Activated CD4-positive, alpha-beta T cell treated with anti-CD3 and anti-CD28 coated beads for 36 hours (primary cell): ENCODE measurements at places on chromosomes 6 and 20. TPM values are rescaled to one million over a fixed set of nuclear protein-coding genes. Genes with fewer than 3 reads are reported as not detected.

KCNK16 gene
- not detected for total RNA-seq

SOD2 gene
- total RNA-seq: 90.6 TPM

GRCh38 chr6:170151321-170151771 is 139.5 kb downstream of the DLL1 start:
- no peak for DNase-seq

- DNase-seq: no peak
These were observed 384.7 kb upstream of the ID4 start for GRCh38 chr6:19452495-19452894.

GRCh38 chr20:19603376-19603750 is 154.7 kb upstream of the RIN2 start:
- no peak for DNase-seq

DNA sequence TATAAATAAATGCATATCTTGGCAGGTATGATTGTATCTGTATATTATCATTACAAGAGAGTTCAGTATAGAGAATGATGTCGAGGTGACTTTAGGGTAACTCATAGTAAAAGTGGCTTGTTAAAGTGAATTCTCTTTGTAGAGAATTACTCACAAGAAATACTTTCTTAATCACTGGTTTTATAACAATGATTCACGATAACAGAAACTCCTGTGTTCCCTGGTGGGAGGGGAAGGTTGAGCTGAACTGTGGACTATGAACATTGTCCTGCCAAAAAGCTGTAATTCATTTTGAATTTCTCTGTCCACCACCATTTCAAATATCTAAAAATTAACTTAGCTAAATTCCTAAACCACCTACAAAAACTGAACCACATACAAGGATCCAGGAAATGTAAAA is 7.7 kb downstream of the TPMT start:
- peak; percentile 14 for DNase-seq

DNA sequence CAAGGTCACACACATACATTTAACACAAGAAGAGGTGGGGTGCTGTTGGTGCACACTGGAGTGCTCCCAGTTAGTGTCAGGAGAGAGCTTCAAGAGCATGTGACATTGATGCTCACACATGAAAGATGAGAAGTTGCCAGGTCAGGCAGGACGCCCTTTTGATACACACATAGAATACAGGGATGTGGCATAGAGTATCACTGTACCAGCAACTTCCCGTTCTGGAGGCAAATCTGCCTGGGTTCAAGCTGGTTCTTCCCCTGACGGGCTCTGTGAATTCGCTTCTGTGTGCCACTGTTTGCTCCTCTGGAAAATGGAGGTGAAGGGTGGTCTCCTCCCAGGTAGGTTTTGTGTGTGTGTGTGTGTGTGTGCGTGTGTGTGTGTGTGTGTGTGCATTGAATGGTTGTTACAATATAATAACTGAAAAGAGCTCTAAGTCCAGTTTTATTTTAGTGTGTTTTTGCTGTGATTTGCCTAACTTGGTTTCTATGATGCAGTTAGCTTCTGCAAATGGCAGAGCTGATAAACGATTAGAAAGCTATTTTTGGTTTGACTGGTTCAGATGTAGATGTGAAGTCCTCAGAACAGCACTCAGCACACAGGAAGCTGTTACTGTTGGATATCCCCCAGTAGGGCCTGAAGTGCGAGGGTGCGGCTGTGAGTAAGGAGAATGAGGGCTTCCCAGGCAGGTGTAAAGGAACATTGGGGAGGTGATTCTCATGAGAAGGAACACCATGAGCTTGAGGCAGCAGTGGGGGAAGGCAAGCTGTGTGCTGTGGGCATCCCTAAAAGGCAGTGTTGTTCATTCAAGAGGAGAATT is 53.4 kb downstream of the HIVEP1 start:
- DNase-seq: peak; percentile 45

GRCh38 chr6:51908243-51908642 is 179.2 kb downstream of the PKHD1 start:
- DNase-seq: peak; percentile 4

DNA sequence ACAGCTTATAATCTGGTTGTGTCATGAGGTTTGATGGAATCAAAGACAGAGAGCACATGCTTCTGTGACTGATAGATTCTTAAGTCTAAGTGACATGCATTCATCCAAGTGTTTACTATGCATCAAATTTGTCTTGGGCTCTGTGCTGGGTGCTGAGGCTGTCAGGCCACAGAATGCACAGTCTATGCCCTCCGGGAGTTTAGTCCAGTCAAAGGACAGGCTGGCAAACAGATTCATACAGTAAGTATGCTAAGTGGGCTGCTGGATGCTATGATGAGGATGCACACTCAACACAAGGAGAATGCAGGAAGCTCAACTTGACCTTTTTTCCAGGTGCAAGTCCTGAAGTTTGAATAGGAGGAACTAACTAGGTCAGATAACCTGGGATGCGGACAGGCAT is 146.7 kb downstream of the UST start:
- DNase-seq: no peak

DNA sequence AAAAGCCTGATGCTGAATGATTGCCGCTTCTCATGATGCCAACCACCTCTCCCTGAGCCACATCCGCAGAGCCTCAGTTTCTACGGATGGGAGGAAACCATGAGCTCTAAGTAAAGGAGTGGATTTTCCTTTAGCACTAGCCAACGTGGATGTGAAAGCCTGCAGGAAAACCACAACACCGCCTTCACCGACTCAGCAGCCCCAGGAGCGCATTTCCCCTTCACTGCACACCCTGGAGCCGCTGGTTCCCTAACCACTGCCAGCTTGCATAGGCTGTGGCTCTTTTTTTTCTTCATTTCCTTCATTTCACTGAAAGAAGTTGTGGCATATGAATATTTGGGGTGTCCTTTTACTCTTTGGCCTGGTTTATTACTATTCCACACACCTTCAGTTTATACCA is 50.5 kb upstream of the SSTR4 start:
- DNase-seq: no peak

- DNase-seq: no peak
These were observed 150.1 kb downstream of the GMPR start for GRCh38 chr6:16388488-16388887.
